EL (cell line): ENCODE measurements at places on chromosomes 11 and 22.
A peak's percentile ranks its signal among the peaks of the same experiment; 100 is the strongest.

DNA sequence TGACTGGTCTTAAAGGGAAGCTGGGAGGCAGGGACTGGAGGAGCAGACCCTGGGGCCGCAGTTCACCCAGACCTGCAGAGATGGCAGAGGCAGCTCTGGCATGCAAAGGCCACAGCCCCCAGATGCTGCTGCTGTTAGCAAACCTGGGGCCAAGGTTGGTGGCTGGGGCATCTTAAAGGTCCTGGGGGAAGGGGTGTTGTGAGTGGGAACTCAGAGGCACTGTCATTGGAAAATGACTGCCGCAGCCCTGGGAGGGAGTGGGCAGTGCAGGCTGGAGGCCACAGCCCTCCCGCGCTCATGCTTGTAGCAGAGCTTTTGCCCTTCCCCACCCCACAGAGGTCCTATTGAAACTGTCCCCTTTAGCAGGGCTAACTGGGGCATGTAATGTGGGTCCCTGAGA is 111.8 kb downstream of the CTTN start:
- no peak for DNase-seq

- no peak for DNase-seq
Observed at GRCh38 chr11:116114198-116114651, 610.0 kb upstream of the CADM1 start.

GRCh38 chr11:85459304-85459703 is 167.8 kb downstream of the DLG2 start:
- no peak for DNase-seq

DNA sequence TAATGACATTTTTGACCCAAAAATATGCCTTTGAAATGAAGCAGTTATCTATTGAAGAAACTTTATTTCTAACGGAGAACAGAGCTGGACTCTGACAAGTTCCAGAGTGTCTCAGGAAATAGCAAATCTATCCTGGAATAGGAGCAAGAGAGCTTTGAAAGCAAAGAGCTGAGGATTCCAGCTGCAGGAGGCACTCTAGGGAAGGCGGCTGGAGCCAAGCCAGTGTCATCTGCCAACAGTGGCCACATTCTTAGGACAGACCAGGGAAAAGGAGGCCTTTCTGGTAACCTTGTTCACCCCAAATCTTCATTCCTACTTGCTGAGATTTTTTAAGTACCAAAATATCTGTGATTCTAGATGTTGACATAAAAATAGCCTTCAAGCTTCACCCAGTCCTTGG is 493.5 kb upstream of the B3GAT1 start:
- no peak for DNase-seq

DNA sequence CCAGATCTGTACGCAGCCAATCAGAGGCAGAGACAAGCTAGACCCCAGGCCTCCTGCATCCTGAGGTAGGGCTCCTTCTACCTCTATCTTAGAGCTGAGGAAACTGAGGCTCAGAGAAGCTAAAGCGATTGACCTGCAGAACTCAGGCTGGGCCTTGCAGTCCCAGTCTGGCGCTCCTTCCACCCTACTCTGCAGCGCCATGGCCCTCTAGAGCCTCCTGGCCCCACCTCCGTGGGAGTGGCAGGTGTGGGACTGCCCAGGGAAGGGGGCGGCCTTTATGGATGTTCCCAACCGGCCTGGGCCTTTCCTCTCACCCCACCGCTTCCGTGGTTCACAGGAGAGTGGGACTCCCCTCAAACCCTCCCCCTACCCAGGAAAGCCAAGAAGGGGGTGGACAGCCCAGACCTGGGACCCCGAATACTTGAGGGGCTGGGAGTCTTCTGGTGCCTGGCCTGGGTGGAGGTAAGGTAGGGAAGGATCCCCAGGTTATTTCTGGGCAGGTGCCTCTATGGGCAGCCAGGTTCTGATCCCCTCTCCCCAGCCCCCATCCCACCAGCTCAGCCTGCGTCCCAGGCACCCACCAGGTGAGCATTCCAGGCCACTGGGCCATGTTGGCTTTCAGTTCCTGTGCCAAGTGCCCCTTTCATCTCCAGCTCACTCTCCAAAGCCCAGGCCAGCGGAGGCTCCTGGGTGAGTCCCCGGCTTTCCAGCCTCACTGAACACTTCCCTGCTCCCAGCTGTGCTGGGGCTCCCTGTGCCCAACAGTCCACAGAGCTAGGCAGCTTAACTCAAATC is 3.0 kb downstream of the WNT11 start:
- no peak for DNase-seq

DNA sequence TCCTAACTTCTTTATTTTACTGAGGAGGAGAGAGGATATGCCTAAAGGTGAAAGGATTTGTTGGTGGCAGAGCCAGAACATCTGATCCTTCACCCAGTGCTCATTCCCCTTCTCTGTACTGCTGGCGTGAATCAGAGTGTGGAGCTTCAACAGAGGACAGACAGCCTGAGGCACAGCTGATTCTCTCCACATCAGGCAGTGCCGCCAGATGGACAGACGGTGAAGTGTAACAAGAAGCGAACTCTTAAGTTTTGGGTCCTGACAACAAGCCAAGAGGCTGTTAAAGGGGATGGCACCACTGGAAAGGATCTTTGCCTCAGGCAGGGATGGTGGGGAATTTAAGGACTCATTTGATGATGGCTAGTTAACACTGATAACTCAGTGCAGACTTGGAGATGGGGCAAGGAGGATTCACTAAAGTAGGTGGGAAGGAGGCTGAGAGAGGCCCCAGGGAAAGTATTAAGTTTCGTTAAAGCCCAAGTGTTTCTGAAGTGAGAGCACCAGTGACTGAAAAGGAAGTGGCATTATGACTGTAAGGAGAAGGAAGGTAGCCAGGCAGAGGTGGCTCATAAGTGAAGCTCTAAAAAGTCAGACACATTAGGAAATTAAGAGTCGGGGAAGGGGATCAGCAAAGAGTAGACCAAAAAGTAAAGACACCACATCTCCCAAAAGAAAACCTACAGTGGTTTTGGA is 81.3 kb downstream of the CLPB start:
- peak; percentile 86 for DNase-seq

DNA sequence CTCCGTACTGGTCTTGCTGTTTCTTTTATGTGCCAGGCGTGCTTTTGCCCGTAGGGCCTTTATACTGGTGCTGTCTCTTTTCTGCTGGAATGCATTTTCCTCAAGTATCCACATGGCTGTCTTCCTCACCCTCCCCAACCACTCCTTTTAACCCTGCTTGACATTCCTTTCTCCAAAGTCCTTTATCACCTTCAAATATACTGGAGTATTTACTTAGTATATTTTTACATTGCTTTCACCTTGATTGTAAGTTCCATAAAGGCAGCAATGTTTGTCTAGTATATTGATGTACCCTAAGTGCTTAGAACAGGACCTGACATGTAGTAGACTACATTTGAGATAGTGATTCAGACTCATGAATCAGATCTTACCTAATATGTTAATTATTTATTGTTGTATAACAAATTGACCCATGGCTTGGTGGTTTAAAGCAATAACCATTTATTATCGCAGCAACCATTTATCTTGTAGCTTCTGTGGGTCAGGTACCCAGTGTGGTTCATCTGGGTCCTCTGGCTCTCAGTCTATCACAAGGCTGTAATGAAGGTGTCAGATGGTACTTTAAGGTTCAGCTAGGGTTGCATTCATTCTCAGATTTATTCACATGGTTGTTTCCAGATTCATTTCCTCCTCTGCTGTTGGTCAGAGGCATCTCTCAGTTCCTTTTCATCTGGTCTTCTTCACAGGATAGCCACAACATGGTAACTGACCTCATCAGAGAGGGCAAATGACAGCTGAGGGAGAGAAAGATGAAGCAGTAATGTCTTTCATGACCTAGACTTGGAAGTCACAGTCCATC is 34.2 kb downstream of the DDX10 start:
- no peak for DNase-seq

DNA sequence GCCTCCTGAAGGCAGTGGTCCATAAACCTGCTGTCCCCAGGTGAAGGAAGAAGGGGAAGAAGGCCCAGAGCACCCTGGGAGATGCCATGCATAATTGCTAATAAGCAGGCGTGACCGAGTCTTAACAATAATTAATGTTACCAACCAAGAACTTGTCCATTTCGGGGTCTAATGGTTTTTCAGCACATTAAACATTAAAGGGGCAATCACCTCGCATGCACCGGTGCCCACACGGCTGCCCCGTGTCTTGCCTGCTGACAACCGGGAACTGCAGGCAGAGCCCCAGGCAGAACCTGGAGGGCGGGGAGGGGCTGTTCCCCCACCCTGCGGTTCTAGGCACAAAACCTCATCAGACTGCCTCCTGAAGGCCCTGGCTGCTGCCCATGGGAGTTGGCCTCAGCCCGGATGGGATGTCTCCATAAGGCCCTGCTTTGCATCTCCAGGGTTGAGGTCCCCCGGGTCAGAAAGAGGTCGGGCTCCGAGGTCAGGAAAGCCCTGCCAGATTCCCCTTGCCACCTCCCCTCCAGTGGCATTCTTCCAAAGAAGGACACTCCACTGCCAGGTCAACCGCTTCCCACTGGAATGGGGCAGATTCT is 169.0 kb downstream of the BUD13 start:
- no peak for DNase-seq

DNA sequence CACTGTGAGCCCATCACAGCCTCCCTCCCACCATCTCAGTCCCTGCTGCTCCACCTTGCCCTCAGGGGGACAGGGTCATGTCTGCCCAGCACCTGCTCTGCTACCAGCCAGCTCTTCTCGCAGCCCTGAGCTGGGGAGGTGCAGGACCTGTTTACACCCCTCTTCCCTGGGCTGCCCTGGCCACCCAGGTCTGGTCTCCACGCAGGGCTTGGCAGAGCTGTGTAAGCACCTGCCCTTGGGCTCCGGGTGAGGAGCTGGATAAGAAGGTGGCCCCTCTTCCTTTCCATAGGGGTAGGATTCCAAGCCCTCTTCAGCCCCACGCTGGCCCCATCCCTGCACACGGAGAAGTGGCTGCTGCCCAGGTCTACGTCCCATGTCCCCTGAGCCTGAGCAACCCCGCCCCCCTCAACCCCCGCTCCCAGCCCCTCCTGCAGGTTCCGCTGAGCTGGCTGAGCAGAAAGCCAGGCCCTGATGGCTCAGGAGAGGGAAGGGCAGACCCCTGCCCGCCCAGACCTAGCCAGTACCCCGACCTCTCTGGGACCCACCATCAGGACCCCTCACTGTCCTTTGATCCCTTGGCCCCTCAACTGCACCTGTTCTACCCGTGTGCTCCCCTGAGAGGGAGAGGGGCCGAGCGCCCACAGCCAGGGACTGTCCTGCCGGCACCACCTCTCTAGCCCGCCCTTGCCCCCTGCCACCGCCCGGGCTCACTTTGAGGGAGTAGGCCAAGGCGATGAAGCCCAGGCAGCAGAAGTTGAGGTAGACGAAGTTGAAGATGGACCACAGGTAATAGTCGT is 3.2 kb downstream of the IFITM10 start:
- no peak for DNase-seq

GRCh38 chr11:57413681-57414080 is 13.2 kb downstream of the SLC43A3 start:
- DNase-seq = no peak

- no peak for DNase-seq
Observed at GRCh38 chr11:79922641-79923040, 481.8 kb upstream of the TENM4 start.
